Colonic mucosa (tissue), 4 donors: ENCODE measurements at places on chromosomes 3 and 15. TPM values are rescaled to one million over a fixed set of nuclear protein-coding genes. Genes with fewer than 3 reads are reported as not detected.

The REC114 gene
- not detected for total RNA-seq

GRCh38 chr3:55622116-55622515, 135.0 kb upstream of the WNT5A start:
- no peak for DNase-seq

The CCDC13 gene
- 0.93 TPM for total RNA-seq

The CCDC39 gene
- total RNA-seq, result not detected

DNA sequence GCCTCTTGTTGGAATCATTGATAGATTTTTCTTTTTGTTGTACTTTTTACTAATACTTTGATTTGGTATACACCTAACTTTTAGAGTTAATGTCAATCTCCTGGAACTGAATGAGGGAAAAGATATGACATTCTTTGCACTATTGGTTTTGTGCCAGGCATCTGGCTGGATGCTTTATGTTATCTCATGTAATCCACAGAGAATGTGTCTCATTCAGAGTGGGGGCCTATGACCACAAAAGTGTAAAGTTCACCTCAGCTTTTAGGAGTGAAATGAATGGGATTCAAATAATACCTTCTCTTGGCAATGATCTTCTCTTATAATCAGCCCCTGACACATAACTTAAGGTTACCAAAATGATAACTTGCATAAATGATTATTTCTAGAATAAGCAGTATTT, 329.1 kb upstream of the ROPN1 start:
- no peak for DNase-seq

- DNase-seq, result no peak
Observed at GRCh38 chr3:187630404-187630803, 39.8 kb downstream of the SST start.

- DNase-seq, result no peak
Observed at GRCh38 chr3:195169011-195169649, 101.8 kb downstream of the XXYLT1 start.

DNA sequence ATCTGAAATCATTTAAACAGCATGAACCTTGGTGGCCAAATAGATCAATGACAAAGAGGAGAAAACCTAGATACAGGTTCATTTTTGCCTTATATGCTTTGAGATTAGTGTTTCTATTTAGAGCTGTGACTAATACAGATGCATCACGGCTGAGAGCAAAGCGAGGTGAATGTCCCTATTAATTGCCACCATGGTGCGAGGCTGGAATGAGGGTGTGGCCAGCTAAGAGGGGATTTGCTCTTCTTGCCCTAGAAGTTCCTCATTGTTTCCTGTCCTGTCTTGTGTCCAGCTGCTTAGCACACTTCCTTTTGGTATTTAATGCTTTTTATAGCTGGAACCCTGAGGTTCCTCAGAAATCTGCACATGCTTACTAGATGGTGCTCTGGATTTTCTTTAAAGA, 339.1 kb upstream of the RGMA start:
- DNase-seq, result no peak

GRCh38 chr3:131178710-131179375, 152.2 kb downstream of the NEK11 start:
- DNase-seq, result no peak

- no peak for DNase-seq
Observed at GRCh38 chr3:84100861-84101260, 857.9 kb upstream of the CADM2 start.

The GOLGA8T gene
- not detected for total RNA-seq

GRCh38 chr15:70132139-70132538, 34.4 kb upstream of the TLE3 start:
- DNase-seq, result no peak

The ACKR2 gene
- 3.2 TPM for total RNA-seq

DNA sequence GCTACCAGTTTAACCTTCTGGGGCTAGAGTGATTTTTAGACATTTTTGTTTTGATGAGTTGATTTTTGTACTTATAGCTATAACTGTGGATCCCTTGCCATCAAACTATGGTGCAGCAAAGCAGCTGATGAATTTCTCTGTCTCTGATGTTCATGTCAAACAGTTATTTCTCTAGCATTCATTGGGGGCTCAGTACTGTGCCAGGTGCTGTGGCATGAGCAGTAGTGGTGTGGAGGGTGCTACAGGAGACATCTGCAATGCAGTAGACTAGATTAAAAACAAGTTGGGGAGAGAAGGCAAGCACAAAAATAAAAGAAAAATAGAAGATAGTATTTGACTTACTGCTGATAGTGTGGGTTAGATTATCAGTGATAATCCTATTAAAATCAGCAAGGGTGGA, 95.3 kb downstream of the AKAP13 start:
- DNase-seq, result no peak

DNA sequence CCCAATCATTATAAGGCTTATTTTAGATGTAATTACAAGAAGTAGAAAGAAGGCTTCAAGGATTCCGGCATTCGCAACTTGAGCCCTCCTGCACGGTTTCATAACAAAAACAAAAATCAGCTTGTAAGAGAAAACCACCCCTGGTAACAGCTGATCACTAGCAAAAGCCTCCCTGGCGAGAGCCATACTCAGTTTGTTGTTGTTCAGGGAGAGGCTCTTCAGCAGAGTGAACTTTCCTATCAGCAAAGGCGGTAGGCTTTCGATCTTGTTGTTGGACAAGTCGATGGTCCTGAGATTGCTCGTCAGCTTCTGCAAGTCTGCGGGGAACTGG, 710 bp downstream of the LRRC57 start:
- no peak for DNase-seq
